GF-D8 (cell line): ENCODE measurements at places on chromosomes 7 and 10.

DNA sequence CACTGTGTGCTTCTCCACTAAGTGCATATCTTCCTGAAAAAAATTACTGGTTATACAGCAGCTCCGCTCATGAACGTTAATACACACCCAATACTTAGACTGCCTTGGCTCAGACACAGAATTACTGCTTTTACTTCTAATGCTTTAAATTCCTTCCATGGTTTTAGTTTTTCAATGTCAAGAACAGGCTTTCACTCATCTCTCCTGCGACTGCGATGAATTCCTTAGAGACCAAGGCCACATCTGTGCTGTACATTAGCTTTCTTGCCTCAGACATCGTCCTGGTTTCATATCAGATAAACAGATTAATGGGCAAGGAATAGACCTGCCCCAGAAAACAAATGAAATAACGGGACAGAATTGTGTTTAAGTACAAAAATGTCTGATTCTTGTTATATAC lies 120.2 kb downstream of the CYP26A1 start:
- DNase-seq: no peak

GRCh38 chr7:8092140-8092539 lies 123.5 kb downstream of the GLCCI1 start:
- DNase-seq: no peak

DNA sequence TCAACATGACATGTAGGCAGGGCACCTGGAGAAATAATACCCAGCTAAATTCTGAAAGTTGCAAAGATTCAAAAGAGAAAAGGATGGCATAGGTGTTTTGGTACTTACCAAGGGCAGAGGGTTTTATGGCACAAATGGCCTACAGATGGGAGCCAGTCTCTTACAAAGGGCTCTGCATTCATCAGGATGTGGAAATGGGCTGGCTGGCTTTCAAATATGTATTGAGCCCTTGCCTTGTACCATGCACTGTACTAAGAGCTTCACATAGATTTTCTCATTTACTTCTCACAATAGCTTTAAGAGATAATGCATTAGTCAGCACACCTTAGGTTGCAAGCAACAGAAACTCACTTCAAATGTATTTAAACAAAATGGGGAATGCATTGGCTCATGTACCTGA lies 327.1 kb downstream of the BICC1 start:
- DNase-seq: no peak

DNA sequence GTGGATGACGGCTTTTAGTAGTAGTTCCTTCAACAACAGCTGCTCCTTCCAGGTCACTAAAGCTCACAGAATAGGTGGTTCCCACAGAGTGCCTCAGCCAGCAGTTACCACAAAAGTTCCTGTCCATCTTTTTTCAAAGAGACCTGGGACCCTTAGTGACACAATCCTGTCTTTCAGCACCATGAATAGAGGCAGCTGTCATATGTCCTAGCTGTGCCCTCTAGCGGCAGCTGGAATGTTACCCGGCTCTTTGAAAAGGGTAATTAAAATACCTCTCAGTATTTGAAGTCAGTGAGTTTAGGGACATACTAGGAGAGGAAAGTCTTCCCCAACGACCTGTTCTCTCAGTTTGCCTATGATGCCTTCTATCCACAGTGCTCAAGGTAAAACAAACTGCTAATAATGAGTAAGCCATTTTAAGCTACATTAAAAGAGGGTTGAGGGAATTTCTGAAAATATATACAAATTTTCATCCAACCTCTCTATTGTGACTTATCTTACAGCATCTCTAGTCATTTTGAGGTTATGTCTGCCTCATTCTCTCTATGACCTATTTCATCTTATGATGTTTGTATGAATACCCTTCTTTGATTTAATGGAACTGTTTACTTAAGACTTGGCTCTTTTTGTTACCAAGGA lies 290.8 kb downstream of the NXPH1 start:
- no peak for DNase-seq

DNA sequence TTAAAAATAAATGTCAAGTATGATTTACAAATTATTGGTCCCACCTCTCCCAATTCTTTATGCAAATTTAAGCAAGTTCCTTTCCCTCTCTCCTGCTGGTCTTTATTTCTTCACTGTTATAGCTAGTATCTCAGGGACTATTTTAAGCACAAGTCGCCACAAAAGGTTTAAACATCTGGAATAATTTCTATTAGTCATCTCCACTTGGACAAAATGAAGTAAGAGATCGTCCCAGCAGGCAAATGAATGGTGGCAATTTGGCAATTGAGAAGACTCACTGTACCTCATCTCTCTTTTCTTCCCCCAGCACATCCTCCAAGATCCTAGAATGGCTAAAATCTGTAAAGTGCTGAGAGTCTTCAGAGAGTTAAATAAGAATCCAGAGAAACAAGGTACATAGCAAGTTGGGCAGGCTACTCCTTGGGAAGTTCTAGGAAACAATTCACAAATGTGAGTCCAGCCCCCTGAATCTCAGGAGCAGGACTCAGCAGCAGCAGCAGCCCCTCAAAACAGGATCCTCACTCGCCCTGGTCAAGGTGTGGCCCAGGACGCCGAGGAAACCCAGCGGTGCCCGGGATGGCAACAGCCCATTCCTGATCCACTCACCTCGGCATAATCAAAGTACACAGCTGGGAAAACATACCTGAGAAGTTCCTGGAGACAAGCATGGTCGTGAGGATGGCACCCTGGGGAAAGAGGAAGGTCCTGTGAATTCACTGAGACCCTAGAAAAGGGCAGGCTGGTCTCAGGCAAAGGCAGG lies 30.3 kb upstream of the NDST2 start:
- no peak for DNase-seq

DNA sequence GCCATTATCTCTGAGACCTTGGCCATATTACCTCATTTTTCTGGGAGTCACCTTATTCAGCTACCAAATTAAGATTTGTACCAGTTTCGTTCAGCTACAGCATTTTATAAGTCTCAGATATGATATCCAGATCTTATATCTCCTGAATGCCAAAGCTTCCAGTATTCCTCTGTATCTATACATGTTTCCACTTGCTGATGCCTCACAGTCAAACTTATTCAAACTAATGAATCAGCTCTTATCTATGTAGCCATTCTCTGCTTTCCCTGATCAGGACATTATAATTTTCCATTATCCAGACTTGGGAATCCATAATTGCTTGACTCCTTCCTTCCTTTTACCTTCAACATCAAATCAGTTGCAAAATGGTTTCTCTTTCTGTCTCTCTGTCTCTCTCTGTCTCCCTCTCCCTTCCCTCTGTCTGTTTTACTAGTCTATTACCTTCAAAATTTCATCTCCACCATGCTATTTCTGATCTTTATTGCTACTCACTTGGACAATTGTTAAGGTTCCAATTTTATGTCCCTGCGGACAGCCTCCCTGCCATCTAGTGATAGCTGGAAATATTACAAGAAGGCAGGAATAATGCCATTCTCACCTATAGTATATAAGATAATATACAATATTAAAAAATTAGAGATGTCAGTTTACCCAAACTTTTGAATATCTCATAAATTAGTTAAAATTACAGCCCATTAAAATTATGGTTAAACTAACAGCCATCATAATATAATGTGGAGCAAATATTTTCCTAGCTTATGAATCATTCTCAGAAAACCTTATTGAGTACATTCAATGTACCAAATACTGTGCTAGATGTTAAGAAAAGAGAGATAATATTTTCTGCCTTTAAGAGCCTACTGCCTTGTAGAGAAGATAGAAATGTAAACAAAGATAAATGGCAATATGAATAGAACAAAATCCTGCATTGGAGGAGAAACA lies 89.8 kb downstream of the PCLO start:
- no peak for DNase-seq

- no peak for DNase-seq
Measured at GRCh38 chr7:47198159-47198558, 383.8 kb downstream of the TNS3 start.

GRCh38 chr10:94644352-94644751 lies 39.2 kb upstream of the CYP2C18 start:
- no peak for DNase-seq
